ENCODE measurements at places on chromosomes 6 and 20. TPM values are rescaled to one million over a fixed set of nuclear protein-coding genes. Genes with fewer than 3 reads are reported as not detected.

TBXT gene
- not detected for total RNA-seq

EDN1 gene
- total RNA-seq = 5.4 TPM

HLA-DQB2 gene
- total RNA-seq = not detected

QRSL1 gene
- 21.4 TPM for total RNA-seq

MTRF1L gene
- total RNA-seq = 20.9 TPM

CUL7 gene
- total RNA-seq = 33.0 TPM

SMOC2 gene
- total RNA-seq = 56.6 TPM

THEMIS gene
- total RNA-seq = 0.22 TPM

RAET1L gene
- total RNA-seq = not detected

RPN2 gene
- 147 TPM for total RNA-seq

BTNL2 gene
- total RNA-seq = not detected

SLC17A3 gene
- not detected for total RNA-seq
